A375 (cell line): ENCODE measurements at places on chromosomes 3 and 15. TPM values are rescaled to one million over a fixed set of nuclear protein-coding genes. Genes with fewer than 3 reads are reported as not detected.

Gene DAZL
- not detected in 2 replicates for total RNA-seq

Gene CELSR3
- 7.3 and 7.9 TPM in 2 replicates for total RNA-seq

Gene PRRT3
- total RNA-seq = 1.5 and 1.6 TPM in 2 replicates

Gene NTRK3
- 0.05 TPM in 1 of 2 replicates, not detected in the other for total RNA-seq
